Stimulated activated CD4-positive, alpha-beta T cell treated with anti-CD3 and anti-CD28 coated beads, Interleukin-1b, Interleukin-23, amount 100 ng/mL, for 1 hour (primary cell): ENCODE measurements at places on chromosomes 3 and 15.

- DNase-seq, result no peak
Measured at GRCh38 chr15:96359616-96360521, 29.4 kb downstream of the NR2F2 start.

- no peak for DNase-seq
Measured at GRCh38 chr3:184377882-184378445, at the start of gene THPO. Gene THPO, minus strand, starts transcription at chr3:184378207. Its CDS starts 1,948 bp downstream, at chr3:184376259.

GRCh38 chr15:93989440-93989998 lies 241.8 kb upstream of the MCTP2 start:
- no peak for DNase-seq

DNA sequence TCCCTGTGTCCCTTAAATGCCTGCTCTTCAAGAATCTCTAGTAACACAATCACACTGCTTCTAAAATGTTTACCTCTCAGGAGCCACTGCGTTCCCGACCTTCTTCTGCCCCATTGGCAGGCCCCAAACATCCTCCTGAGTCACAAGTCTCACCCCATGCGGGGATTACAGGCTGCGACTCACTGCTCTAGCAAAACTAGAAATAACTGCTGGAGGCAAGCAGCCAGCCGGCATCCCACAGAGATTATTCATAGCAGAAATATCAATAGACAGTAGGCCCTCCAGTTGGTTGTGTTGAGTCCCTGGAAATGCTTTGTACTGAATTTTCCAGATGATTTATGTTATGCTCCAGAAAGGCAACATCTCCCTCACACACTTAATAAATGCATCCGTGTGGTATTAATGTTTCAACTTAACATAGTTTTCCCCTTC lies 64.8 kb downstream of the RFTN1 start:
- no peak for DNase-seq

GRCh38 chr15:34621675-34622074 lies 38.2 kb upstream of the GOLGA8B start:
- DNase-seq, result no peak

GRCh38 chr15:65414841-65415621 lies 7.7 kb downstream of the IGDCC4 start:
- no peak for DNase-seq

DNA sequence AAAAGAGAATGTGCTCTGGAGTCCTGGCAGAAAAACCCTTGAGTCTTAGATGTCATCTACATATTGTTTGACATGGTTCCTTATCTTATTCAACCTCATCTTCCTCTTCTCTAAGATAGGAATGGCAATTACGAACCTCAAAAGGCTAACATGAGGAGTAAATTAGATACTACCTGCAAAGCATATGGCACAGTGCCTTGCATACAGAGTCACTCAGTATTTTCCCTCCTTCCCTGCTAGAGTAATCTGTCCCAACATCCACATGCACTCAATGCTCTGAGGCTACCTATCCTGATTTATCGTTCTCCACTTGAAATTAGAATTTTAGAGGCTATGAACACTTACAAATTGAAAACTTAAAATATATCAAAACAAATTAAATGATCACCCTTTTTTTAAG lies 386.7 kb downstream of the RSL24D1 start:
- no peak for DNase-seq

DNA sequence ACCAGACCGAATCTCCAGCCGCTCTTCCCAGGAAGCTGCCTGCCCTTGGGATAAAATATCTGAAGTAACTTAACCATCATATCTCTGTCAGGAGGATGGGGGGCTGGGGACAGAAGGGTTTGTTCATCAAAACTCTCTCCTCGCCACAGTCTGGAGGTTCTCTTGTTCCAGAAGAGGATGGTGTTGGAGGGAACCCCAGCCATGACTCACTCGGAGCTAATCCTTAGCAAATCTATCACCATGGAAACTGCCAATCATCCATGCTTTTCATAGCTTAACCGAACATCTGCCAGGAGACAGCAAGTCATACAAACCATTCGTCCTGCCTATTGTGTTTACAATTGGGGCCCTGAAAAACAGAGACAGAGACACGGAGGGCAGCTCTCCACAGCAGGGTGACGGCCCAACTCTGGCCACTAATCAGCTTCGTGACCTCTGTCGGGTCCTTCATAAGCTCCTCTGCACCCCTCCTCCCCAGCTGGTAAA lies 73.8 kb upstream of the HEG1 start:
- no peak for DNase-seq
